ENCODE measurements at places on chromosomes 5 and 9. TPM values are rescaled to one million over a fixed set of nuclear protein-coding genes. Genes with fewer than 3 reads are reported as not detected.

DNA sequence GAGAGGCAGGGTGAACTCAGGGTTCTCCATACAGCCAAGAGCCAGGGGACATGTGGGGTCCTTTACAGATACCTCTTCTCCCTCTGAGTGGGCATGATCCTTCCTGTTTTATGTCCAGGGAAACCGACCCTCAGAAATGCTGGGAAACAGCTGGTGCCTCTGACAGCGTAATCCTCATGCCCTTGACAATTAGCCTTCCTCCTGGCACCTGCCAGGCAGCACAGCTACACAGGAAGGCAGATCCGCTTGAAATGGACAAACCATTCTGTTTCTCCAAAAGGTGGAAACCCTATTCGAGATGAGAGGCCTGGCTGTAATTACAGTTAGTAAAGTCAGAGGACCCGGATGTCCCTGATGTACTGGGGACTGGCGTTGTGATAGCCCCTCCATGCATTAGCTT lies 7.2 kb downstream of the ERGIC1 start:
- no peak for DNase-seq

DNA sequence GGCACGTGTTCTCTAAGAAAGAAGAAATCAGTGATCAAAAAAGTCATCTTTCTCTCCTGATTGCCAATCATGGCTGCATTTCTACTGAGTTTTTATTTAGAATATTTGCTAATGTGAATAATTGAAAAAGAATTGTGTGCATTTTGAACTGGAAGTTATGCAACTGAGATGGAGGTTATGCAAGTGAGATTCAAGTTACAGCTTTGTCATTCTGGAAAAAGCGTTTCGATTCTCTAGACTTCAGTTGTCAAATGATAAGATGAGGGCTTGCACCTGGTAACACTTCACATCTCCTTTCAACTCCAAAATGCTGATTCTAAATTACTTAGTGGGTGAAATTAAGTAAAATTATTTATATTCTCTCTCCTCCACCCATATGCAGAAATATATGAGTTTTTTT lies 36.4 kb downstream of the C6 start:
- no peak for DNase-seq

DNA sequence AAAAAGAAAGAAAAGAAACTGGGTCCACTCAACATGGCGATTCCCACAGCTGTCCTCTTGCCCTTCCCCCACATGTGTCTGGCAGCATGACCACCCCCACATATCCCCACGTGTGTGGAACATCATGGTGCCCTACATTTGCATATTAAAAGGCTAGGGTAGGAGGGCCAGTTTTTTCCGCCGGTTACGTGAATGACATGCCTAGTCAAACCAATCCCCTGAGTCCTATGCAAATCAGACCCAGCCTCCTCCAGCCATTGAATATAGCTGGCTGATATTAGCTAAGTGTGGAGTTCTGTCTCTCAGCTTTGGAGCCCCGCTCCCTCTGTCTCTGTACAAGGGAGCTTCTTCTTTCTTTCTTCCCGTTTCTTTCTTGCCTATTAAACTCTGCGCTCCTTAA lies 33.0 kb upstream of the CCDC112 start:
- DNase-seq: no peak

- DNase-seq: no peak
Measured at GRCh38 chr9:85478847-85479246, 262.9 kb downstream of the AGTPBP1 start.

DNA sequence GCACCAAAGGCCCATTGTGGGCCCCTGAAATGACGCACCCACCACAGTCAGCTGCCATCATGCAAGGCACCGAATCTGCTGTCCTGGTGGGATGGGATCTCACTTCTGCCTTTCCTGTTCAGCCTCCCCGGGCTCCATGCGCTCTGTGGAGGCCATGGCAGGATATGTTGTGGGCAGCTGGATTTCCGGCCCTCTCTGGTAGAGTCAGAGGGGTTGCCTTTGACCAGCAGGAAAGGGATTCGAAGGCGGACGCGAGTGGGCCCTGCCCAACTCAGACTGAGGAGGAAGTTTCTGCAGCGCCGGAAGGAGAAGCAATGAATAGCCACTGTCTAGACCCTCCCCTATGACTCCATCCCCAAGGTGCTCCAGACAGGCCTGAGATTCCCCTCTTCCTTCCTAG lies 35.5 kb downstream of the GADD45G start:
- DNase-seq: no peak

GRCh38 chr9:133427658-133428348 lies 5.6 kb downstream of the ADAMTS13 start:
- DNase-seq: no peak

- no peak for DNase-seq
Measured at GRCh38 chr9:107049046-107049802, 186.3 kb downstream of the ZNF462 start.

Gene SPARC
- 454 TPM for total RNA-seq

Gene LECT2
- not detected for total RNA-seq

Gene TAF11L8
- not detected for total RNA-seq

Gene LRRC14B
- not detected for total RNA-seq

Gene GABRA6
- not detected for total RNA-seq
